Stimulated activated CD4-positive, alpha-beta T cell treated with anti-CD3 and anti-CD28 coated beads, Interleukin-1b, Interleukin-23, amount 100 ng/mL, for 1 hour (primary cell): ENCODE measurements at places on chromosomes 4 and X.

DNA sequence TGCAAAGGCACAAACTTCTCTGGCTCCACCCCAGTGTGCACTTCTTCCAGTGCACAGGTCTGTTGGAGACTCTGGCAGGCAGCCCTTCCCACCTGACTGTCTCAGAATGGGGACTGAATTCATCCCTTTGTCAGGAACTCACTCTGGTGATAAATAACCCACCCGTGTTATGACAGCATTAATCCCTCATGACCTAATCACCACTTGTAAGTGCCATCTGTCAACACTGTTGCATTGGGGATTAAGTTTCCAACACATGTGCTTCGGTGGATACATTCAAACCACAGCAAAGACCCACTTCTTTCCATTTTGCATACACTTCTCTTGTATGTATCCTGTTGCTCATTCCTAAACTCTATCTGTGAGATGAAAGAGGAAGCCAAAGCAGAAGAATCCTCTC, 1002.9 kb upstream of the IGFBP7 start:
- no peak for DNase-seq

DNA sequence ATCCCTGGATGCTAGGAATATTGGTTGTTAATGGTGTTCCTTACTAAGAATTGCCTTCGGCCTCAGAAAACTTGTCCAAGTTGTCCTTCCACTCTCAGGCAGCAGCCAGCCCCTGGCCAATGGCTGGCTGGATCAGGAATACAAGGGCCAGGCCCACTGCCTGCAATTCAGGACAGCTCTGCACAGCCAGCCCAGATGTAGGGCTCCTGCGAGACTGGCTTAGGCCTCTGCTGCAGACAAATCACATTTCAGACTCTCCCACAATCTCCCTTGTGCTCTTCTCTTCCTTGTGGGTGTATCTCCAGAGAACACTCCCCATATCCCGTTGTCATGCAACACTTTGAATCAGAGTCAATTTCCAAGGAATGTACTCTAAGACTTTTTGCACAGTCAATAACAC, 747.6 kb upstream of the FTHL17 start:
- no peak for DNase-seq

GRCh38 chr4:1980561-1981041, 28.2 kb downstream of the NELFA start:
- no peak for DNase-seq

DNA sequence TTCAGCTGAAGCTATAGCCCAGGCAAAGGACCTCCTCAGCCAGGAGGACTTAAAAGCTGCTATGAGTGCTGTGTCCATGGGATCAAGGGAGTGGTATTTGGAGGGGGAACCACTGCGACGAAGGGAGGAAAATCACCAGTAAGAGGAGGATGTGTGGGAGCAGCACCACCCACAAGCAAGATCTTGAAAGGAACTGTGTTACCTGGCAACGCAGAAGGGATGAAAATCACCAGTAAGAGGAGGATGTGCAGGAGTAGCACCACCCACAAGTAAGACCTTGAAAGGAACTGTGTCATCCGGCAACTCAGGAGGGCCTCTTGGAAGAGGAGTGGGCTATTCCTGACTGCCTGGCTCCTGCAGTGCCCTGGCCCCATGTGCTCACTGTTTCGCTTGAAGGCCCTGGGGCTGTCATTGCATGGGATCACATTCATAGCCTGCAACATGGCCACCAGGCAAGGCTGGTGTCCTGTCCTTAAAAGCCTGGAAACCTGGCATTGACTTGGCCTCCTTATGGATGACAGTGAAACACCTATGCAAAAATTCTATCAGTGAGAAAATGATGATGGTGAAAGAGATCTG, 48.3 kb downstream of the TRMT44 start:
- DNase-seq = no peak
